ENCODE measurements at places on chromosomes 6 and 20.

DNA sequence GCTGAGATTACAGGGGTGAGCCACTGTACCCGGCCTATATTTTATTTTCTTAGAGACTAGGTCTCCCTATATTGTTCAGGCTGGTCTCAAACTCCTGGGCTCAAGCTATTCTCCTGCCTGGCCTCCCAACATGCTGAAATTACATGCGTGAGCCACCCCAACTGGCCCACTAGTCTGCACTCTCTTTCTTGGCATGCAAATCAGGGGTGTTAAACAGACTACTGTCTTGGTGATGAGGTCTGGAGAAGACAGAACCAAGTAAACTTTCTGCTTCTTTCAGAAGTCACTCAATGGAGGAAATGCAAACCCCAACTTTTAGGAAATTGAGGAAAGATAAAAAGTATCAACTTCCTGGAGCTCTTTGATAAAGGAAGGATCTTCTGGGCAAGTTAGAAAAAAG is 8.0 kb upstream of the TUBB2B start:
- no peak for DNase-seq

- DNase-seq, result no peak
Observed at GRCh38 chr6:155310596-155310995, 3.7 kb downstream of the TFB1M start.

GRCh38 chr6:158013904-158014504 is 32.3 kb downstream of the SYNJ2 start:
- no peak for DNase-seq

- DNase-seq, result no peak
Observed at GRCh38 chr6:92150553-92150952, 1268.8 kb downstream of the EPHA7 start.

- DNase-seq, result no peak
Observed at GRCh38 chr6:11868392-11868791, 89.8 kb upstream of the ADTRP start.

DNA sequence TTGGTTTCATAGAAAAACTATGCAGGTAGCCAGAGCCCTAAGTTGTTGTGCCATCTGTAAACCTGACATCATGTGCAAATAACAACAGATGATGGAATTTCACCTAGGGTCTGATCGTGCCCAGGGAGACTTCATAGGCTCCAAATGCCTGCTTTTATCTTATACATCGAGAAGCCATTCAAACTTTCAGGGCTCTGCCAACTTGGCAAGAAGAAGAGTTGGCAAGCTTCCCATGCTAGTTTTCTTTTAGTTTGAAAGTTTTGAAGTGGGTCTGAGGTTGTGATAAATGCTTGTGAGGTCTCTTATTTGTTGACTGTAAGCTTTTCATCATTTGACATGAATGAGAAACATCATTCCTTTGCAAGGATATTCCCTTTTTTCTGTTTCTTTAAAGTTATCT is 175.4 kb upstream of the FLRT3 start:
- DNase-seq, result no peak

DNA sequence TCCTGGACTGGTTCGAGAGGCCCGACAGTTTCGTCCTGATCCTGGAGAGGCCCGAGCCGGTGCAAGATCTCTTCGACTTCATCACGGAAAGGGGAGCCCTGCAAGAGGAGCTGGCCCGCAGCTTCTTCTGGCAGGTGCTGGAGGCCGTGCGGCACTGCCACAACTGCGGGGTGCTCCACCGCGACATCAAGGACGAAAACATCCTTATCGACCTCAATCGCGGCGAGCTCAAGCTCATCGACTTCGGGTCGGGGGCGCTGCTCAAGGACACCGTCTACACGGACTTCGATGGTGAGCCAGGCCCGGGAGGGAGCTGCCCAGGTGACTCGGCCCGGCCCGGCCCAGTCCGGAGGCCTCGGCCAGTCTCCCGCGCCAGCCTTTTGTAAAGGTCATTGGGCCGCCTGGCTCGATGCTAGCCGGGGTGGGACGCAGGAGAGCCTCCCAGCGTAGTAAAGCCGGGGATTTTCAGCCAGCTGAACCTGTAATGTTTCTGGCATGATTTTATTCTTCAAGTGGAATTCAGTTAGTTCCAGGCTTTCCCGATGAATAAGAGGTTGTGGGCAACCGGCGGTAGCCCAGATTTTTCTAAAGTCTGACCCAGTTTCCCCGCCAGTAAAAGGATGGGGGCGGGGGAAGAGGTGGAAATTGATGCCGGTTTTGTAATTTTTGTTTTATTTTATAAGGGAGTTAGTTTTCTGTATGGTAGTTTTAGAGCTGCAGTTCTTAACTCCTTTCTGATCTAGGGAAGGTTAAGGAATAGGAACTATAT is 1.4 kb downstream of the PIM1 start:
- DNase-seq, result peak; percentile 82

DNA sequence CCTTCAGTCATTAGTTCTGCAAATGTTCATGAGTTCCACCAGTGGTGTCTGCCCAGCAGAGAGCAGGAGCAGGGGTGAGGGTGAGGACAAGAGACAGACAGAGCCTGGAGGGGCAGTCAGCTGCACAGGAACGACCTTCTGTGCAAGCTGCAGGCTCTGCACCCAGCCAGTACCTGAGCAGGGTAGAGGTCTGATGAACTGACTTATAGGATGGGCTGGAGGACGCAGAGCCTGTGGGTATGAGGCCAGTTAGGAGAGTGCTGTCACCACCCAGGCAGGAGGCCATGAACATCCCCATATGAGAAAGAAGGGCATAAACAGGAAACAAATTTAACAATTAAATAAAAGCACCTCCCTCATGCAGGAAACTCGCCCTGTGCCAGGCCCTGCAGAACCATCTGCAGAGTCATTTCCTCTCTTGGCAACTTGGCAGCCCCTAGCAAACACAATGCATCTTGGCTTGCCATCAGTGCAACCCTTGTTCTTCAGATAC is 17.9 kb downstream of the C6orf15 start:
- no peak for DNase-seq

GRCh38 chr6:161088676-161089328 is 97.2 kb downstream of the MAP3K4 start:
- no peak for DNase-seq

DNA sequence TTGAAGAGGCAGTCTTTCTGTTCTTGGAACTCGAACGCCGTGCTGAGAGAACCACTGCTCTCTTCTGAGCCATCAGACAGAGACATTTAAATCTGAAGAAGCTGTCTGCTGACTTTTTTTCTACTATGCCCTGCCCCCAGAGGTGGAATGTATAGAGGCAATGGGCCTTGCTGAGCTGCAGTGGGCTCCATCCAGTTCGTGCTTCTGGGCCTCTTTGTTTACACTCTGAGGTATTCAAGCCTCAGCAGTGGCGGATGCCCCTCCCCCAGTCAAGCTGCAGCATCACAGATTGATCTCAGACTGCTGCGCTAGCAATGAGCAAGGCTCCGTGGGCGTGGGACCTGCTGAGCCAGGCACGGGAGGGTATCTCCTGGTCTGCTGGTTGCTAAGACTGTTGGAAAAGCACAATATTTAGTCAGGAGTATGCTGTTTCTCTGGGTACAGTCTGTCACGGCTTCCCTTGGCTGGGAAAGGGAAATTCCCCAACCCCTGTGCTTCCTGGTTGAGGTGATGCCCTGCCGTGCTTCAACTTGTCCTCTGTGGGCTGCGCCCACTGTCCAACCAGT is 526.8 kb downstream of the CD109 start:
- no peak for DNase-seq

- DNase-seq, result no peak
Observed at GRCh38 chr20:1802385-1803060, 92.7 kb upstream of the SIRPA start.

- no peak for DNase-seq
Observed at GRCh38 chr6:57421503-57421902, 104.1 kb downstream of the PRIM2 start.

GRCh38 chr6:498795-499231 is 107.3 kb downstream of the IRF4 start:
- DNase-seq, result no peak

DNA sequence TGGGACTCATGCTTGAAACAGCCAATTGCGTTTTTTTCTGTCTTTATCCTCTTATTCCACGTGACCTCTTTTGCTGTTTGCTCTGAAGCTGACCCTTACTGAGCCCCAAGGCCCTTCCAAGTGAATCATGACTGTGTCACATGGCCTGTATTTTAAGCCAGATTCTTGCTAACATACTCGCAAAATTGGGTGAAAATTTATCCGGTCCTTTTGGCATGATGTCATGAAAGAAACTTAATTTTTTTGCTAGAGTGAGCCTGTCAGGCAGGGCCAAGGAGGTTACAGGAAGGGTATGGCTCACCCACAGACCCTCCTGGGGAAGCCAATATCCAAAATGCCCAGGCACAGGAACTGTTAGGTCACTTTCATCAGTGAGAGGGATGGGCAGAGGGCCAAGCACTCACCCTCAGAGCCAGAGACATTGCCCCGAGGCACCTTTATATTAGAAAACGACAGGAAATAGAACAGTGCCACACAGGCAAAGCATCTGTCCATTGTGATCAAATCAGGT is 296.7 kb downstream of the CDH26 start:
- DNase-seq, result no peak

DNA sequence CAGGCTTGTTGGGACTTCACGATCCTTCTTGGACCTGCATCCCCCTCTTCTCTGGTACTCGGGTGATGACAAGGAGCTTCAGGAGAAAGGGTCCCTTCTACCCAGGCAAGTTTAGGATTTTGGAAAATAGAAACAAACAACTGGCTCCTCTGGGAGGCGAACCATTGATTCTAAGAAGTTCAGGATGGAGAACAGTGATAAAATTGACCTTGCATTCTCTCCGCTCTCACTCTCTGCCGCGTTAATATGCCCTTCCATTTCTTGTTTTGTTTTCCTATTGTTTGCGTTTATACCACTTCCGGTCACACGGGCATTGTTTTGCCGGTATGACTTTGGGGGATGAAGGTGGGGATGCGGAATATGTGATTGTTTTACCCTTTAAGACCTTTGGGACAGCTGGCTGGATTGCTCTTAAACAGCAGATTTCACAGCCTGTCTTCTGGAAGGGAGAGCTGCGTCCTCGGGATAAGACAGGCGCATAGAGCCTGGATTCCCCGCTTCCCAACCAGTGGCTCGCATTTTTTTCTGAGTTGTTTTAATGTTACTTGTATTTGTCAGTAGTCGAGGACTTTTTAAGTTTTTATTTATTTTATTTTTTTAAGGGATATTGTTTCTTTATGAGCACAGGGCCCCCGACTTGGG is 144.3 kb upstream of the ZNF184 start:
- no peak for DNase-seq

GRCh38 chr6:2865694-2866151 is 24.1 kb upstream of the SERPINB1 start:
- no peak for DNase-seq

- DNase-seq, result no peak
Observed at GRCh38 chr6:41872147-41872546, 23.0 kb downstream of the USP49 start.

GRCh38 chr20:53165452-53165851 is 193.3 kb downstream of the TSHZ2 start:
- no peak for DNase-seq

- DNase-seq, result peak; percentile 56
Observed at GRCh38 chr6:170108890-170109587, 181.8 kb downstream of the DLL1 start.

- no peak for DNase-seq
Observed at GRCh38 chr20:50295762-50296449, 105.3 kb downstream of the CEBPB start.

DNA sequence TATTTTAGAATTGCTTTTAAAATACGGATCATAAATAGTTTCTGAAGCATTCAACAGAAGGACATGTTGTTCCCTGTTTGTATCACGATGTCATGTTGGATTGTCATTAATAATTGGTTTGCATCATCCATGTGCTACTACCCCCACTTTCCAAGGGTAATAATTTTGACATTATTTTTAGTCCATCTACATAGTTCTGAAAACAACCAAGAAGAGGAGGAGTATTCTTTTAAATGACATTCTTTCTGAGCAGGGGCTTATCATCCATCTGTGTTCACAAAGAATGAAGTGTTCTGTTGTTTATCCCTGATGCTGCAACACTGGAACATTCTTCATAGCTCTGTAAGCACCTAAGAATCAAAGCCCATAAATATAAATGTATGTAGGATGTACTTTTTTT is 151.0 kb upstream of the CITED2 start:
- no peak for DNase-seq

GRCh38 chr6:1424306-1424927 is 35.0 kb downstream of the FOXF2 start:
- no peak for DNase-seq

GRCh38 chr6:137775720-137776119 is 91.3 kb upstream of the TNFAIP3 start:
- DNase-seq, result no peak

- DNase-seq, result no peak
Observed at GRCh38 chr20:47330933-47331708, 25.4 kb downstream of the ZMYND8 start.

GRCh38 chr20:62350098-62350628 is 16.9 kb downstream of the LAMA5 start:
- no peak for DNase-seq

- DNase-seq, result no peak
Observed at GRCh38 chr6:139748353-139749146, 374.1 kb upstream of the CITED2 start.

- no peak for DNase-seq
Observed at GRCh38 chr6:167157414-167157813, 366 bp downstream of the GPR31 start.

DNA sequence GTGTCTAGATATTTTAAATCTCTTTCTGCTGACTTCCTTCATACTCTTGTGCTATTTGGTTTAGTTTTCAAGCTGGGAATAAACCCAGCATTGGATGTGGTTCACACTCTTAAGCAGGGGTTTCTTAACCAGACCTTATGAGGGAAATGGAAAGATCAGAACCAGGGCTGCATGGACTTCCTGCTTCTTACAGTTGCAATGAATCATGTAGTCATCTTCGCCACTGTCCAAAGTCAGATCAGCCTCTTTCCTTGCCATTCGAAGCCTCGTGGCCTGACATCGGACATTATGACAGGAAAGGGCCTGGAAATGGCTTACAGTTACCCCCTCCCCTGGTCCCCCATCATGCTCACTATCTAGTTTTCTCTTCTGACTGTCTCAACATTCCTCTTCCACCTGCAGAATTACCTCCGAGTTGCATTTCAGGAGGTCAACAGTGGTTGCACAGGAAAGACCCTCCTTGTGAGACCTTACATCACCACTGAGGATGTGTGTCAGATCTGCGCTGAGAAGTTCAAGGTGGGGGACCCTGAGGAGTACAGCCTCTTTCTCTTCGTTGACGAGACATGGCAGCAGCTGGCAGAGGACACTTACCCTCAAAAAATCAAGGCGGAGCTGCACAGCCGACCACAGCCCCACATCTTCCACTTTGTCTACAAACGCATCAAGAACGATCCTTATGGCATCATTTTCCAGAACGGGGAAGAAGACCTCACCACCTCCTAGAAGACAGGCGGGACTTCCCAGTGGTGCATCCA is 16.8 kb upstream of the NAA20 start:
- no peak for DNase-seq
